ENCODE measurements at places on chromosomes 16 and 17.

GRCh38 chr17:16415031-16415924 lies at the start of gene TRPV2:
Gene TRPV2, plus strand, starts transcription at chr17:16415571. Its CDS starts 2,098 bp downstream, at chr17:16417669.
- no peak for DNase-seq

DNA sequence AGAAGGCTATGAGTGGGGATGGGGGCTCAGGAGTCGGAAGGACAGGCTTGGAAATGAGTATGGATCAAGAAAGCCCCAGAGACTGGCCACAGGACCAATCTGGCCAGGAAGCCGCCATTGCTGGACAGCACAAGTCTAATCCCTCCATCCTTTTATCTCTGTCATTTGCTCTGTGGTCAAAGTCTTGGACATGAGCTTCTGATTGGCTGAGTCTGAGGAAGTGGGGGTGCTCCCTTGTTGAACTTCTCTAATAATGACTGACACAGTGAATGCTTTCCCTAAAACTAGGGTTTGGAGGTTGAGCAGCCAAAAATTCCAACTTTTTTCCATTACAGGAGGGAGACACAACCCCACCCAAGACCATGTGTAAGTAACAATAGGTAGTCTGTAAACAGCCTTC lies 97.4 kb downstream of the MARF1 start:
- no peak for DNase-seq

DNA sequence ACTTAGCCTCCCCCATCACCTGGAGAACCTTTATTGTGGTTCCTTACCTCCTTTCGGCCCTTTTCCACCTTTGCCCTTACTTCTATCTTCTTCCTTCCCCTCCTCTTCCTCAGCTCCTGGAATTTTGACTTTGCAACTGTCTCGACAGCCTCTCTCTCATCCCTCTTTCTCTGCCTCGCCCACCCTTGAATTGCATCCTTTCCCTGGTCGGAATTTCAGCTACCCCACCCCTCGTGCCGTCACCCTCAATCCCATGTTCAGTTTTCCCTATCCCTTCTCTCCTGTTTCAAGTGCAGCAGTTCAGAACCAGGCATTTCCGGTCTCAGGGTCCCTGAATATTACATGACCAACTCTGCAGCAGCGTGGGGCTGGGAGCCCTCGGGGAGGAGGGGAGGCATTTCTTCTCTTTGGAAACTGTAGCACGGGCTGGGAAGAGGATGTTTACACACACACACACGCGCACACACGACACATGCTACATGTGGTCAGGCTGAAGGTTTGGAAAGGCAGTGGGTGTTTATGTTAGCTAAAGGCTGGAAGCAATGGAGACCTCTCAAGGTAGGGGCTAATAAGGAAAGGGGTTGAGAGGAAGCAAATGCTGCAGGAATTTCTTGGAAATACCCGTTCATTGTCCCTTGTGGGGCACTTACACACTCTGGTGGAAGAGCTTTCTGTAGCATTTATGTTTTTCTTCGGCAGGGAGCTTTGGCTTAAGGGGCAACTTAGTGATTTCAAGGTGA lies 971 bp downstream of the MINK1 start:
- DNase-seq: no peak

DNA sequence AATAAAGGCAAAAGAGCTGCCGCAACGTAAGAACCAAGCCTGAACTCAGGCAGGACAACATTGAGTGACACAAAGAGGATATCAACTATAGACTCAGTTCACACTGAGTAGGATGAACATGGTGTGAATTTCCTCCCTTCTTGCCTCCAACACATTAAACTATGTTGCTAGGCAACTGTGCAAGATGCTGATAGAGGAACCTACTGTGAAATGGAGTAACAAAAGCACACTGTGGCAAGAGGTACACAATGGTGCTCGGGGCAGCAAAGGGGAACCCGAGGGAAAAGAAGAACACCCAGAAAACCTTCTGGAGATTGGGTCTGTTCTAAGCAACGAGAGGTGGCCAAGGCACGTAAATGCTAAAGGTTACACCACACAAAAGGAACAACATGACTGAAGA lies 34.1 kb downstream of the GRB2 start:
- DNase-seq: no peak

DNA sequence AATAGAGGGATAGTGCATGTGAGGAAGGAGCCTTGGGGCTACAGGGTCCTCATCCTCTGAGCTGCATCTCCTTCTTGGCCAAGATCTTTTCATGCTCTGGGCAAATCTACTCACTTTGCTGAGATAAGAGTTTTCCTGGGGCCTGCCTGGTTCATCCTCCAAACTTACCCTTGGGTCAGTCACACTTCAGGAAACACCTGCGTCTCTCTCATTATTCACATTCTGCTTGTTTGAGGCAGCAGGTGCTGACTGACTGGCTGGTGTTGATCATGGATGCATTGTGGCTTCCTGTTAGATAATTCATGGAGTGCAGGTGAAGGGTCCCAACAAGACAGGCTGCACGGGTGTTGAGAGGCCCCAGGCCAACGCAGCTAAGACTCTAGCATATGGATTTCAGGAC lies 162.6 kb downstream of the SALL1 start:
- DNase-seq: no peak

DNA sequence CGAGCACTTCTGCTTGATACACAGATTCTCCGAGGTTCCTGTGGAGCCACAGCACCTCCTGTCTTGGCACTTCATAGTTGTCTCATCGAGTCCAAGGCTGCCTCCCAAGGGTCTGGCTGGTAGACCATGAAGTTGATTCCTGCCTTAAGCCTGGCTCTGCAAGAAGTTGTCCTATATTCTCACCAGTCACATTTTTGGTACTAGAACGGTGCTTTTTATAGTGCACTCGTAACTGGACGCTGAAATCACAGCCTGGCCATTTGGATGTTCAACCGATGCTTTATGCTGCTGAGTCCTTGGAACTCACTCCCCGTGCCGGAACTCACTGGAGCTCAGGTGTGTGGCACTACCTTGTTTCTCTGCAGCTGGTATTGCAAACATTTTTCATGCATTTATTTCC lies 35.6 kb downstream of the RMI2 start:
- DNase-seq: no peak

DNA sequence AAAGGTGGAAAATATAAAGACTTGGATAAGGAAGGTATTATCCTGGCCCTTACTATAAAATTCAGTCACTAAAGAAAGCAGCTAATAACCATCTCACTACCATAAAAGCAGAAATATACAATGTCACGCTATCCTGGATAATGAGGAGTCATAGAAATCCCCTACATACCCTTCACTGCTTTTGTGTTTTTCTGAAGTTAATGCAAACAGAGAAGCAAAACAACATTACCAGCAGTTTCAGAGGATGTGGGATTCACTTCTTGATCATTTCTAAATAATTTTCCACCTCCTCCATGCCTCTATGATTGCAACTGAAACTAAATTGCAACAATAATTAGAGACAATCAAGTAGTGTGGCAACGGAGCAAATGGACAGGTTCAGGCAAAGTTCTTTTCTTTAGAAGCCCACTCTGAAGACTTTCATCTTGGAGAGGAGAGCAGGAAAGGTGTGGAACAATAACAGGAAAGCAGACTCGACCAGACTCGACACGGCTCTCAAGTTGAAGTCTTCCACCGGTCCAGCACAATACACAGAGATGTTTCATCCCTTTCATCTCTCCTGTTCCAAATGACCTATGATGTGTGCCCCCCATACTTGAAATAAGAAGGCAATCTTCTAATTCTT lies 10.2 kb downstream of the CYTH1 start:
- DNase-seq: no peak

DNA sequence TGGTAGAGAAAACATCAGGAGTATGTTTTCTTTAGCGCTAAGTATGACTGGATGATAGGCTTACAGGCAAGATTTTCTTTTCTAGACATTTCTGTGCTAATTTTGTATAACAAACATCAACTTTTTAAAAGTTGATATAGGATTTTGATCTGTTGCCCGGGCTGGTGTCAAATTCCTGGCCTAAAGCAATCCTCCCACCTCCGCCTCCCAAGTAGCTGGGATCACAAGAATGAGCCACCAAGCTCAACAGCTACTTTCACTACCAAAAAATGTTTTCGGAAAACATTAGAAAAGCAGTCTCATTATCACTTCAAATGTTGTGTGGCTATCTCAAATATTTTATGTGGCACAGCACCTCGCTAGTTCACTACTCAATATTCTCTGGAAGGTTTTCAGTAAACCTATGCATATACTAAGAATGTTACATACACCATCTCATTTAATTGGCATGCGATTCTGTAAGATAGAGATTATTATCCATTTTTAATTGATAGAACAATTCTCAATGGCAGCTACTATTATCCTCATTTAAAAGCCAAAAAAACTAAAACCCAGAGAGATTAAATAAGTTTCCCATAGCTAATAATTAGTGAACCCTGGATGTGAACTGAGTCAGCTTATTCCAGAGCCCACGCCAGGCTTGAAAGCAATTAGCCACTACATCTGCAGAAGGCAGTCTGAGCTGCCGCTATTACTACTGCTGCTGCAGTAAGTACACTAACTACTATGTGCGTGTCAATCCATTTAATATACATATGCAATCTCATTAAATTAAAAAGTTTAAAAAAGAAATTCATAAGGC lies 41.7 kb downstream of the CREBBP start:
- DNase-seq: no peak

- DNase-seq: no peak
Measured at GRCh38 chr17:81386646-81387099, 8.6 kb upstream of the BAHCC1 start.

DNA sequence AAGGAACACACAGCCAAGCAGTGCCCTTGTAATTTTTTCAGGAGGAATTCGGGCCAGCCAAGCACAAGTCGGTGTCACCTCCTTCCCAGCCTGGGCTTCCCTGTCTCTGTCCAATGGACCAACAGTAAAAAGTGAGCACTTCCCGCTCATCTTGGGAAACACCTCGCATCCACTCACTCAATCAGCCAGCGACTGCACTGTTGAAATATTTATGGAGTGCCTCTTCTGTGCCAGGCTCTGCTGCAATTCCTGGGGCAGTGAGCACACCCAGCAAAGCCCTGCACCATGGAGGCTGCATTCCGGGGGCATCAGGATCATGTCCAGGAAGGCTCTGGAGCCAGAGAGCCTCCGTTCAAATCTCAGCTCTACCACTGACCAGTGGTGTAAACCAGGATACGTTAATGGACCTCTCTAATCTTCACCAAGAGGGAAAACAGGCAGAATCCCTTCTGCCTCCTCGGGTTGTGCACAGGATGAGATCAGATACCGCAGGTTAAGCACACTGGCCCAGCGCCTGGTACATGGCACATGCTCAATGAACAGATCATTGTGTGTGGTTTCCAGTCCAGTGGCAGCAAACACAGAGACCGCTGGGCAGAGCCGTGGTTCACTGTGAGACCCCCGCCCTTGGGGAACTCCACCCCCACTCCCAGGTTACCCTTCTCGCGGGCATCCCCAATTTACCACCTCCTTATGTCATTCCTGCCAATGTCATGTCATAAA lies 194.3 kb downstream of the ZNF423 start:
- no peak for DNase-seq

- DNase-seq: no peak
Measured at GRCh38 chr17:19716108-19717030, at the start of gene SLC47A2. Gene SLC47A2, minus strand, starts transcription at chr17:19716584. Its CDS starts 29 bp downstream, at chr17:19716555.

DNA sequence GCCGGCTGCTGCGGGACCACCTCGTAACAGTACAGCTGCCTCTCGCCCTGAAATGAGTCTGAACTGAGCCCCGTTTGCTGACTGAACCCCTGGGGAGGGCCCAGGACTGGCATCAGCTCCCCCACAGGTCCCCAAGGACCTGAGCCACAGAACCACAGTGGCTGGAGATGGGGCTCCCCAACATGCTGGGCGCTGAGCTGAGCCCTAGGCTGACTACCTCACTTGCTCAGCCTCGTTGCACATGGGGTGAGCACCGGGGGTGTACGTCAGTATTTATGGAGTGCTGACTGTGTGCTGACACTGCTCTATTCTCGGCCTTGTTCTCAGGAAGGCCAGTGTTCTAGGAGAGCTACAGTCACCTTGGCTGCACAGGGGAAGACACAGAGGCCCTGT lies 6.6 kb upstream of the VASN start:
- no peak for DNase-seq

DNA sequence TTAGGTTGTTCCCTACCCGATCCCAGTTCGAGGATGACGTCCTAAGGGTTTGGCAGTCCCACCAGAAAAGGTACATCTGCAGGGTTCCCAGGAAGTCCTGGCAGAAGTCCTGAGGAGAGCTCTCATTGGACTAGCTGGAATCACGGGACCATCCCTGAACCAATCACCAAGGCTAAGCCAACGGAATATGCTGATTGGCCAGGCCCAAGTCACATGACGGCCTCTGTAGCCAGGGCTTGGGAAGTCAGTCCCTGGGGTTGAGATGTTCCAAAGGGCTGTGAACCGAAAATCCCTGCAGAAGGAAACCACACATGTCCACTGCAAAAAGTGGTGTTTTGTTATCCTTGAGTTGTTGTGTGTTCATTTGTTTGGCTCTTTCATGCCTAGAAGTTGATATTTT lies 68.2 kb upstream of the ZNF423 start:
- DNase-seq: no peak

DNA sequence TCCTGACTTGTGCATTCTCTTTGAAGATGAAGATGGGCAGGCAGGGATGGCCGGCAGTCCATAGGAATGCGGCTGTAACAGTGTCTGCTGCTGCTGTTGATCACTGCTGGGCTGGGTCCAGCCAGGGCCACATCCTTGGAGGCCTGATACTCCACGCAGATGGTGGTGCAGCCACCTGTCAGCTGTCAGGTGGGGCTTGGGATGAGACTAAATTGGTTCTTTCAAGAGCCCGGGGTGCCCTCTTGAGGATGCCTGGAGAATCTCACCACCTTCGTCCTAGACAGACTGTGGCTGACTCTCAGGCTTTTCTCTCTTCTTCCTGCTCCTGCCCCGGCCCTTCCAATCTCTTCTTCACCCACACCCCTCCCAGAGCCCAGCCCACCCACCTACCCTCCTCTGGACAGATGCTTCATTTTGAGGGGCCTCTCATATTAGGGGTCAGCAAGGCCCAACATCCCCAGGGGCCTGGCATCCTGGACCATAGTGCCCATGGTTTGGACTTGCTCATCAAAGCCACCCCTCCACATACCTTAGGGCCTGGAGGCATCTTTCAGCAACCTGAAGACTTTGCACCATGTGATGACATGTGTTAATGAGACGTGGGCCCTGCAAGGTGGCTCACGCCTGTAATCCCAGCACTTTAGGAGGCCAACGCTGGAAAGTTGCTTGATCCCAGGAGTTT lies 19.1 kb downstream of the OSBPL7 start:
- peak; percentile 17 for DNase-seq

GRCh38 chr16:74877706-74878105 lies 103.1 kb upstream of the FA2H start:
- no peak for DNase-seq

DNA sequence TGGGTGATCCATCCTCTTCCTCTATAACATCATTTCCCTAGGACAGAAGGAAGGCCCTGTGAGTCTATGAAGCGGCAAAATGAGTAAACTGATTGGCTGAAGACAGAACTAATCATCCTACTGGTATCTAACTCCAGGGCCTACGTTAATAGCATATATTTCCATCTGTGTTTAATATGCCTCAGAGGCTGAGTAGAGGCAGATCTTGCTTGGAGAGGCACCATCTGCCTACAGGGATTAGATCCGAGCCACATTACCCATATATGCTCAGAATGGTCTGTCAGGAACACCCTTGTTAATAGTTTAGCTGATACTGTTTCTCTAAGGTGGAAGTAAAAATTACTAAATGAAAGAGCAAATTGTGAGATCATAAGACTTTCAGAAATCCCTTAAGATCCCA lies 13.2 kb upstream of the FOXJ1 start:
- DNase-seq: no peak

GRCh38 chr17:68782789-68783188 lies 172.4 kb downstream of the ABCA8 start:
- DNase-seq: no peak

- no peak for DNase-seq
Measured at GRCh38 chr17:80095038-80095843, 6.1 kb upstream of the GAA start.

GRCh38 chr16:84085773-84086172 lies 31.0 kb downstream of the MBTPS1 start:
- no peak for DNase-seq

- peak; percentile 78 for DNase-seq
Measured at GRCh38 chr16:70437017-70437581, 1.8 kb downstream of the ST3GAL2 start.
